ENCODE measurements at places on chromosomes 4 and X. TPM values are rescaled to one million over a fixed set of nuclear protein-coding genes. Genes with fewer than 3 reads are reported as not detected.

TEX13B gene
- not detected for total RNA-seq

CXCR3 gene
- total RNA-seq, result not detected

TSPAN5 gene
- 6.2 TPM for total RNA-seq

ANTXR2 gene
- total RNA-seq, result 86.7 TPM

FRMPD4 gene
- total RNA-seq, result 0.13 TPM

NAA11 gene
- total RNA-seq, result not detected

ADH1A gene
- not detected for total RNA-seq

PF4V1 gene
- total RNA-seq, result not detected

CORIN gene
- not detected for total RNA-seq

STARD8 gene
- total RNA-seq, result 40.2 TPM

MAGEC3 gene
- total RNA-seq, result not detected

HTR2C gene
- not detected for total RNA-seq

SPANXB1 gene
- not detected for total RNA-seq

MAP3K15 gene
- 0.37 TPM for total RNA-seq

BST1 gene
- total RNA-seq, result 34.4 TPM

METAP1 gene
- total RNA-seq, result 21.7 TPM

ADAMTS3 gene
- 0.47 TPM for total RNA-seq

SMIM20 gene
- total RNA-seq, result 21.4 TPM

MAGEB2 gene
- total RNA-seq, result not detected

DCAF4L1 gene
- 0.36 TPM for total RNA-seq

LIMCH1 gene
- total RNA-seq, result 29.4 TPM

TCEAL6 gene
- total RNA-seq, result not detected
